ENCODE measurements at places on chromosomes 12 and 14.
A peak's percentile ranks its signal among the peaks of the same experiment; 100 is the strongest.

GRCh38 chr12:32290411-32290810 is 108.9 kb upstream of the FGD4 start:
- DNase-seq, result no peak

- DNase-seq, result no peak
Measured at GRCh38 chr12:114412825-114413749, 7.1 kb upstream of the TBX5 start.

DNA sequence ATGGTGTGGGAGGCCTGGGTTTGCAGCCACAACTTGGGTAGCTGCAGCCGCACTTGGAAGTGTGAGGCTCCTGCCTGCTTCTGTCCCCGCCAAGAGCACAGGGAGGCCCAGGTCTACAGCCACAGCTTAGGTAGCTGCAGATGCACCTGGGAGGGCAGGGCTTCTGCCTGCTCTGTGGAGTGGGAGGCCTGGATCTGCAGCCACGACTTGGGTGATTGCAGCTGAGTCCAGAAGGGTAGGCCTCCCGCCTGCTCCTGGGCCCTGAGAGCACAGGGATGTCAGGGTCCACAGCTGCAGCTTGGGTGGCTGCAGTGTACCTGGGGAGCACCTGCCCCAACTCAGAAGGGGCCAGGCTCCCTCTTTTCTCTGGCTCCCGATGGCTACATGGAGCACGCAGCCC is 287.3 kb downstream of the AEBP2 start:
- no peak for DNase-seq

- DNase-seq, result peak; percentile 39
Measured at GRCh38 chr12:89470741-89471509, 53.7 kb downstream of the GALNT4 start.

- DNase-seq, result no peak
Measured at GRCh38 chr14:57073986-57074385, 194.7 kb downstream of the EXOC5 start.

GRCh38 chr12:107762874-107763273 is 1.9 kb upstream of the PRDM4 start:
- DNase-seq, result no peak

GRCh38 chr12:31220061-31220460 is 105.9 kb downstream of the SINHCAF start:
- no peak for DNase-seq

DNA sequence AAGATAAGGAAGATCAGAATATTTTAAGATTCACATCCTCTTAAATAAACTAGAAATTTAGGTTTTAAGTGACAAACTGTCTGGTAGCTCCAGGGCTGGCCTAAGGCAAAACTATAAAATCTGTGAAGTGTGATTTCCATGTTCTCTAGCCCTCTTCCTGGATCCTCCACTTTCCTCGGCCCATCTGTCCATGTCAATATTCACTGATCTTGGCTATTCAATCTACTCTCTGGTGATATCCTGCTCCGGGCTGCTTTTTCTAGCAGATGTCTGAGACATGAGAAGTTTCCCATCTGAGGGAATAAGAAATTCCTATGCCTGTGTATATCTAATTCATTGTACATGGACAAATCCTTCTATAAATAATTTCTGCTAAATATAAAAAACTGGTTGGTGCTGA is 500.4 kb downstream of the GALC start:
- DNase-seq, result no peak

Data from glomerular endothelial cell (primary cell).